ENCODE measurements at places on chromosomes 3 and 15.

DNA sequence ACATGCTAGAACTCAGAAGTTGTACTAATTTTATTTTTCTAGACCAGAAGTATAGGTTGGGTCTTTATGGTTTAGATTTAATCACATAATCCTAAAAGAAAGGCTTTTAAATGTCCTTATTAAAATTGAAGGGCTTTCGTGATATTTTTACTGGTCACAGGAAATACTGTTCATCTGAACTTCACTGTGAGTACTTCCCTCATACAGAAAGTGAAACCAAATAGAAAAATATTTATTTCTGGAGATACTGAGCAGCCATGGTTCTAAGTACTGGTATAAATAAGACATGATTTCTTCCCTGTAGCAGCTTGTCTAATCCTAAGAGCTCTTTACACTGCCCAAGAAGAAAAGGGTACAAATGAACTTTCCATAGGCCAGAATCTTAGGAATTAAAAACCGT is 2.0 kb downstream of the SNRK start:
- no peak for DNase-seq

- DNase-seq, result no peak
Measured at GRCh38 chr3:197331131-197331530, 32.7 kb upstream of the DLG1 start.

GRCh38 chr3:79245284-79246138 is 522.3 kb downstream of the ROBO1 start:
- no peak for DNase-seq

DNA sequence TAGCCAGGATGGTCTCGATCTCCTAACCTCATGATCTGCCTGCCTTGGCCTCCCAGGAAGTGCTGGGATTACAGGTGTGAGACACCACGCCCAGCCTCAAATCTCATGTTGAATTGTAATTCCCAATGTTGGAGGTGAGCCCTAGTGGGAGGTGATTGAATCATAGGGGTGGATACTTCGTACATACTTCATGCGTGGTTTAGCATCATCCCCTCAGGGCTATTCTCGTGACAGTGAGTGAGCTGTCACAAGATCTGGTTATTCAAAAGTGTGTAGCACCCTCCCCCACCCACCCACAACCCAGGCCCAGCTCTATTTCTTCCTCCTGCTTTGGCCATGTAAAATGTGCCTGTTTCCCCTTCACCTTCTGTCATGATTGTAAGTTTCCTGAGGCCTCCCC is 236.9 kb upstream of the IL12A start:
- no peak for DNase-seq

DNA sequence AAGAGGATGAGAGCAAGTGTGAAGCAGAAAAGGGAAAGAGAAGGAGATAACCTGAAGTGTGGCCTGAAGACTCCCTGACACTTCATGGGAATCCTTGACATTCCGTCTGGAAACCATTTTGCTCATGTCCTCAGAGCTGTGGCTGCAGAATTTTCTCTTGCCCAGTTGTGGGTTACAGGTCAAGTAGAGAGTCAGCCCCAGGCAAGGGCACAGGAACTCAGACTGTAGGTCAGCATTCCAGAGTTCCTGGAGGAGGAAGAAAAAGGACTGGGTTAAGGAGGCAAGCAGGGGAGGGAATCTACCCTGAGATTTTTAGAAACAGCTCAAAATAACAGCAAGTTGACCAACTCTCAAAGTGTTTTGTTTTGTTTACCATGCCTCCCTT is 4.1 kb upstream of the THSD4 start:
- DNase-seq, result no peak

DNA sequence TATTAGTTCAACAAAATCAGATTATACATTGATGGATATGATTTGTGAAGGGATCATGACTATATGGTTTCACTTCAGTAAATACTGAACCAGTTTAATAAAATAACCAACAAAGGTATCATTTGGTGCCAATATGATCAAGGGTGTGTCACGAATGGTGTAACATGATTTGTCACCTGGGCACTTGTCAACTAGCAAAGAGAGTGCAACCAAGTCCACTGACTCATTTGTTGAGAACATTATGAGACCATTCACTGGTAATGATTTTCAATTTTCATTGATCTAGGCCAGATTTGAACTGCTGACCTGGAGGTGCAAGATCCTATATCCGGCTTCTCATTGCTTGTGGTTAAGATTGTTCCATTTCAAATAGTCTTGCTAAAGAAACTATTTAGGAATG is 1037.9 kb downstream of the ROBO2 start:
- no peak for DNase-seq

DNA sequence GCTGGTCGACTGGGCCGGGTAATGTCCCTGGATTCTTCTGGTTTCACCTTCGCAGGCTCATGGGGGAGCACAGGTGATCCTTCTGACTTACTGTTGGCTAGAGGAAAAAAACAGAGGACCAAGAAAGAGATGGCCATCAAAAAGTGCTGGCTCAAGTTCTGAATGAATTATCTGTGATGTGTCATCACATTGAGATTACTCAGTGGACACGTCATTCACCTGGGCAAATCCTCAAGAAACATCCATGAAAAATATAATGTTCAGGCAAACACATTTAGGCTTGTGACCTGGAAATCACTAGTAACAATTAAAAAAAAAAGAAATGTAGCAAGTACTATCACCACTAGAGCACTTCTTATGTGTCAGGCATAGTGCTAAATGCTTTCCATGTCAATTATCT is 81.5 kb upstream of the SLC2A2 start:
- no peak for DNase-seq

GRCh38 chr15:80411788-80412288 is 7.7 kb downstream of the ARNT2 start:
- no peak for DNase-seq

DNA sequence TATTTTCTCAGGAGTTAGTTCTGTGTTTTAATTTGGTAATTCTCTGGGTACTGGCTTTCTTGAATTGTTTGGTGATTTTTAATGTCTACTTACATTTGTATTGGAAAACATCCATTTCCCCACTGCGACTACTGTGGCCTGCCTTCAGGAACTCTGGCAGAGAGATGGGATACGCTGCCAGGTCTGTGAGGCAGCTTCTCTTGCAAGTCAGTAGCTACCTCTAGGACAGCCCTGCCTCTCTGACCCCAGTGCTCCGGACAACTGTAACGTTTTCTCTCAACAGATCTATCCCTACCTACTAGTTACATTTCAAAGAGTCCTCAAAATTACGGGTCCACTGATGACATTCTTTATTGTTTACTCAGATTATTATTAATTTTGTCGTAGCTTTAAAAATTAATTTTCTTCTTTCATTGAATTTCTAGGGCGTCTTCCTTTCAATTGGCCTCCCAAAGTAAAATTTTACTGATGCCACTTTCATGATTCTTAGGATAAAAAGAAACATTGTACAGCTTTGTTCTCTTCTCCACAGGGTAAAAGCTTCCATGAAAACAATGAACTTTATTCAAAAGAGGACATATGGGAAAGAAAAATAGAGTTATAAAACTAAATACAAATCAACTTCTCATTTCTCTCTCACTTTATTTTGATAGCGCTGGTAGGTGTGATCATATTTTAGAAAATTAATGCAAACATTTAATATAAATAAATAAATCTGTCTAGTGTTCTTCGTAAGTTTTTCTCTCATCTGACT is 123.2 kb upstream of the GOLGA8J start:
- no peak for DNase-seq

- DNase-seq, result peak; percentile 65
Measured at GRCh38 chr15:32659340-32660155, 18.0 kb downstream of the SCG5 start.

GRCh38 chr3:99482191-99482590 is 156.2 kb upstream of the COL8A1 start:
- DNase-seq, result no peak

DNA sequence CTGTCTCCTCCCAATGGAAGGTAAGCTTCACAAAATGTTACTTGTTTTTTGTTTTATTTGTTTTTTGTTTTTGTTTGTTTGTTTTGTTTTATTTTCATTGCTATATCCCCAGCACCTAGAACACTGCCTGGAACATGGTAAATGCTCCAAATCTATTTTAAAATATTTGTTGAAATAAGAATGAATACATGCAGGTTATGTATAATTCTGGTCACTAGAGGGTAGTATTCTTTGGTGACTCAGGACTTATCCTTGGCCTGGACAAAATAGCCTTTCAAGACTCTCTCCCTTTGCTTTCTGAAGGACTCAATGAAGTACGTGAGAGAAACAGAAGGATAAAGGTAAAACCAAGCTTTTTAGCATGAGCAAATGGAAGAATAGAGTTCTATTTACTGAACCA is 46.9 kb upstream of the PPP2R3A start:
- no peak for DNase-seq

DNA sequence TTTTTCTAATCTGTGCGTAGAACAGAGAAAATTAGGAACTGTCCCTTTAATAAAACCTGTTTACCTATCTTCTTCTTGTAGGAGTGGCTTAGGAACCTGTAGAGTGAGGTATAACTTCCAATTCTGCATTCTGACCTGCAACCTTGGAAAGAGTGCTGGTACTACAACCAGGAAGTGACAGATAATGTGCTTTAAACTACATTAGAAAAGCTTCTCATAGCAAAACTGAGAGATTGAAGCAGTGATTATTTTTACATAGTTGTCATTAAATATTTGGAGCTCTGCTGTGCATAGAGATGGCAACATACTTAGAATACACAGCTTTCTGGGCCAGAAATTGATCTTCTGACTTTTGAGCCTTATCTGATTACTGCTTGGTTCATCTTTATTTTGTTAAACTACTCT is 50.4 kb upstream of the ZDHHC23 start:
- DNase-seq, result no peak

- DNase-seq, result no peak
Measured at GRCh38 chr15:68463996-68464395, 32.0 kb upstream of the ITGA11 start.

DNA sequence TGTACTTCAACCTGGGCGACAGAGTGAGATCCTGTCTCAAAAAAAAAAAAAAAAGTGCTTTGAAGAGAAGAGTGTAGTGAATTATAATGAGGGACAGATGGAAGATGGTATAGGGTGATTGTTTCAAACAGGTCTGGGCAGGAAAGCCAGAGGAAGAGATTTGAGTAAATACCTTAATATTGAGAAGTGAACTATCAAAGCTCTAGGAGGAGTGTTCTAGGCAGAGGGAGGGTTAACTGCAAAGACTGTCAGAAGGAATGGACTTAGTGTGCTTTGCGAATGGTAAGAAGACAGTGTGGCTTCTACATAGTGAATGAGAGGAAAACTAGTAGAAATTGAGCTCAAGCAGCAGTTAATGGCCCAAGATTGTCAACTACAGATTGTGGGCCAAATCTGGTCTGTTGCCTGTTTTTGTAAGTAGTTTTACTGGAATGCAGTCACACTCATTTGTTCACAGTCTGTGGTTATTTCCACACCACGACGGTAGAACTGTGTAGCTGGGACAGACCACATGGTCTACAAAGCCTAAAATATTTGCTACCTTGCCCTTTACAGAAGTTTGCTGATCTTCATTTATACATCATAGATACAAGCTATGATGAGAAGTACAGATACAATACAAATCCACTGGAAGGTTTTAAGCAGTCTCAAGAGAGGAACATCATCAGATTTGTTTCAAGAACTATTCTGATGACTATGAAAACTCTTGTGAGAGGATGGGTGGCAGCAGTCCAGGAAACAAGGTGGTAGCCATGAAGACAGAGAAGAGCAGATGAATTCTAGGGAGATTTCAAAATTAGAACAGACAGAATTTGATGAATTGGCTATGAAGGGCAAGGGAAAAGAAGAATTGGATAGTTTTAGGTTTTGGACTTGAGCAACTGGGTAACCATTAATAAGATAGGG is 16.5 kb upstream of the USP50 start:
- DNase-seq, result no peak

GRCh38 chr15:77636209-77636608 is 3.5 kb upstream of the LINGO1 start:
- DNase-seq, result no peak

DNA sequence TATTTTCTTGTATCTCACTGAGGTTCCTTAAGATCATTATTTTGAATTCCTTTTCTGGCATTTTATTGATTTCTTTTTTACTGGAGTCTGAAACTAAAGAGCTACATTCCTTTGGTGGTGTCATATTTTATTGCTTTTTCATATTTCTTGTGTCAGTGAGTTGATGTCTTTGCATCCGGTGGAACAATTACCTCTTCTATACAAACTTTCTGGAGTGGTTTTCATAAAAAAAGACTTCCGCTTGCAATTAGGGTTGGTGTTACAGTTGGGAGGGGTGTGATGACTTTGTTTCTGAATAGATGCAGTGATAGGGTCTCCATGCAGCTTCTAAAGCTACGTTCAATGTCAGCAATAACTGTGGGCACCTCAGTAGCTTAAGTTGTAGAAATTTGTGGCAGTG is 181.7 kb downstream of the LPP start:
- no peak for DNase-seq

- DNase-seq, result no peak
Measured at GRCh38 chr3:83193526-83193925, 1432.1 kb upstream of the GBE1 start.

GRCh38 chr3:57110798-57111197 is 50.3 kb downstream of the SPATA12 start:
- DNase-seq, result no peak

DNA sequence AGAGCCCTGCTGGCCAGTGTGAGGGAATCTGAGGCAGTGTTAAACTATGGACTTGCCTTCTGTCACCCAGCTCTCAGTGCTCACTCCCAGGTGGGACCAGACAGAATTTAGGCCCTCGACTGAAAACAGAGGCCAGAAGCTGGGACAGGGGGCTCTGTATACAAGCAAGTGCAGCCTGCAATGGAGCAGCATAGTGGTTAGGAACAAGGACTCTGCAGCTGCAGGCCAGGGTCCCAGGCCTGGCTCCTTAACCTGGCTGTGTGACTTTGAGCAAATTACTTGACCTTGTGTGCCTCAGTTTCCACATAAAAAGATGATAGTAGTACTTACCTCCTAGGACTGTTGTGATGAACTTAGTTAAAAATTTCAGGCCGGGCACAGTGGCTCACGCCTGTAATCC is 39.8 kb downstream of the CMTM7 start:
- DNase-seq, result no peak

Data from kidney epithelial cell (primary cell).